Diencephalon (tissue), 1 donor: ENCODE measurements at places on chromosomes 2 and 18. TPM values are rescaled to one million over a fixed set of nuclear protein-coding genes. Genes with fewer than 3 reads are reported as not detected.

ASTL gene
- total RNA-seq = not detected

C2orf15 gene
- total RNA-seq = 17.5 TPM

ANKRD30B gene
- 3.9 TPM for total RNA-seq

ANKRD62 gene
- total RNA-seq = 0.23 TPM

NAT8 gene
- not detected for total RNA-seq

CFAP221 gene
- 25.4 TPM for total RNA-seq

RAB6C gene
- 2.5 TPM for total RNA-seq

RNF125 gene
- total RNA-seq = 4.4 TPM

FLACC1 gene
- 3.7 TPM for total RNA-seq

PSMD1 gene
- total RNA-seq = 122 TPM
